ENCODE measurements at places on chromosomes 2 and 18.

GRCh38 chr18:56967035-56967434, 179.9 kb upstream of the BOD1L2 start:
- no peak for DNase-seq

DNA sequence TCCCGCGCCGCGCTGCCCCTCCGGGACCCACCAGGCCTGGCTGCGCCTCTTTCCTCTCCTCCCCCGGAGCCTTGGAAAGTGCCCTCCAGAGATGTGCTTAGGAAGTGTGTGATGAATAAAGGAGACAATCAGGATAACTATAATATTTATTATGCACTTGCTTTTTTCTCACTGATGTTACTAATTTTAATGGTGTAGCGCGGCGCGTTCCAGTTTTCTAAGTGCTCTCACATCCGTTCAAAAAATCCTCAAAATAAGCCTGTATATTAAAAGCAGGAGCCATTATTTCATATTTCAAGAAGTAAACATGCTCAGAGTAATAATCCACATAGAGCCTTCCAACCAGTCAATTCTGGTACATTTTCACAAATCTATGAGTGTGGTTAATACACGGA, 941 bp upstream of the MPPE1 start:
- DNase-seq: no peak

DNA sequence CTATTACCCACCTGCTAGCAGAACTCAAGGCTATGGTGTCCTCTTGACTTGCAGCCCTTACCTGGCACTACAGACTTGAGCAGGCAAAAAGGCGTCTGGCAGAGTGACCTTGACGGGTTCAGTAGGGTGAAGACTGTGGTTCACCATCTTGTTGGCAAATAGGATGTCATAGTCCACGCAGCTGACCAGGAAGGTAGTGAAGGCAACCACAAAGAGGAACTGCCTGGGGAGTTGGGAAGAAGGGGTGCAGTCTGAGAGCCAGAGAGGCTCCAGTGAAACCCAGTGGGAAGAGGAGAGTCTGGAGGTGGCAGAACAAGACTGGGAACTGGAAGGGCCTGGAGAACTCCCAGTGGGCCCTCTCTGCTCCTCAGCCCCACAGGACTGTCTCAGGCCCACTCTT, 4.1 kb downstream of the ATG9A start:
- no peak for DNase-seq

- DNase-seq: peak; percentile 96
Observed at GRCh38 chr2:43184339-43184895, 42.0 kb downstream of the ZFP36L2 start.

- DNase-seq: peak; percentile 6
Observed at GRCh38 chr2:2810504-2810903, 479.4 kb upstream of the MYT1L start.

DNA sequence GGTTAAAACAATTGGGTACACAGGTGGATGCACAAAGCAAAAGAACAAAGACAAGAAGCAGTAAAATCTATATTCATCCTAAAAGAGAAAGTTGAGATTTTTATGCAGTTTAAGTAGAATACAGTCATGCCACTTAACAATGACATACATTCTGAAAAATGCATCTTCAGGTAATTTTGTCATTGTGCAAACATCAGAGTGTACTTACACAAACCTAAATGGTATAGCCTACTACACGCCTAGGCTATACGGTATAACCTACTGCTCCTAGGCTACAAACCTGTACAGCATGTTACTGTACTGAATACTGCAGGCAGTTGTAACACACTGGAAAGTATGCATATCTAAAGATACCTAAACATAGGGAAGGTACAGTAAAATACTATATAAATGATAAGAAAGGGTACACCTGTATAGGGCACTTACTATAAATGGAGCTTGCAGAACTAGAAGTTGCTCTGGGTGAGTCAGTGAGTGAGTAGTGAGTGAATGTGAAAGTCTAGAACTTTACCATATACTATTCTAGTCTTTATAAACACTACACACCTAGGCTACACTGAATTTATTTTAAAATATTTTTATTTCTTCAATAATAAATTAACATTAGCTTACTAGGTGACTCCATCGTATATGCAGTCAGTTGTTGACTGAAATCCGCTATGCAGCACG, 132.9 kb downstream of the BARD1 start:
- no peak for DNase-seq

Measured in SW480 (cell line).